ENCODE measurements at places on chromosomes 5 and 9.

GRCh38 chr5:79513308-79513703 is 628 bp downstream of the HOMER1 start:
- no peak for DNase-seq

GRCh38 chr5:27325513-27325912 is 287.1 kb upstream of the CDH9 start:
- DNase-seq: no peak

GRCh38 chr9:120212153-120212852 is 367.7 kb downstream of the CDK5RAP2 start:
- no peak for DNase-seq

DNA sequence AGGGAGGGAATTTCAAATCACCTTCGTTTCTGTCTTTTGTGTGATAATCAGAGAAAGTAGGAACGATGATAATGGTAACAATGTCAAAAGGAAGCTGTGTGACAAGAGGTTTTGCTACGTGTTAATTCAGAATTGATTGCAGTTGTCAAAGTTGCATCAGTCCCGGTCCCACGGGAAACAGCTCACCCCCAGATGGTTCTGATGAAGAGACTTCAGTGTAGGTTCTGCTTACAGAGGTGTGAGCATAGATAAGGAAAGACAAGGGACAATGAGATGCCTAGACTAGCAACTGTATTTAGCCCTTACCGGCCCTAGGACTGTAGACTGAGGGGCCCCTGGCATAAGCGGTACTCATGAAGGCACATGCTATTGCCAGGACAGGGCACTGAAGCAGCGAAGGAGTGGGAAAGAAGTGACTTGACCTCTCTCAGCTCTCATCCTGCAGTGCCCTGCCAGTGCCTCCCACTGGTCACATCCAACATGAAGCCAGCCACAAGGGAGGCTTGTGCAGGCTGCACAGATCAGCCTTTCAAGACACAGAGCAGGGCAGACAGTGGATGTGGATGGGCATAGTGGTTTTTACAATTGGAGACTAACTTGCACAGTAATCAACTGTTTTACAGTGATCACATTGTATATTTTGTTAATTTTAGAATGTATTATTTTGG is 21.1 kb downstream of the PDE8B start:
- DNase-seq: no peak

DNA sequence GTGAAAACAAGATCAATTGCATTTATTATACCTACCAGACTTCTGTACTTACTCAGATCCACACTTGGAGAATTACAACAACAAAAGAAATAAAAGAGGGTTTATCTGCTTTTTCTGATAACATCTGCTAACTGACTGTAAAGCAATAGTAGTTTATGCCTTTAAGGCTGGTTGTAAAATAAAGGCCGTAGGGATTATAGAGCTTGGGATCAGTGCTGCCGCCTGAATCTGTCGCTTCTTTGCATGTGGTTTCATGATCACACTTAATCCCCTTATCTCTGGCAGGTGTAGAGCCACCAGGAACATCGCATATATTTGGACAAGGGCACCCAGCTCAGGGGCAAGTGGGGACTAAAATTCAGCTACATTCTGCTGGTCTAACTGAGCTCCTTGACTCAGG is 146.7 kb downstream of the CCDC192 start:
- no peak for DNase-seq

DNA sequence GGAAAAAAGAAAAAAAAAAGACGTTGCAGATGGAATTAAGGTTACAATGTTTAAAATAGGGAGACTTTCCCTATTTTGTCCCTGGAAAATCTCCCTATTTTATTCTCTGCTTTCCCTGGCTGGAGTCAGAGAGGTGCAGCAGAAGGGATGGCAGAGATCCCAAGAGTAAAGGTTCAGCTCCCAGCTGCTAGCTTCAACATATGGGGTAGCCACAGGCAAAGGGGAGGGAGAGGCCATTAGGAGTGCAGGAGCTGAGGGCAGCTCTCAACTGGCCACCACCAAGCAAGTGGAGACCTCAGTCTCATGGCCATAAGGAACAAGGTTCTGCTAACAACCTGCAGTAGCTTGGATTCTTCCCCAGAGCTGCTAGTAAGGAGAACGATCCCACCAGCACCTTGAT is 367.0 kb upstream of the DAP start:
- DNase-seq: no peak

- no peak for DNase-seq
Observed at GRCh38 chr9:136994888-136995230, 1.5 kb downstream of the CLIC3 start.

GRCh38 chr9:35666045-35666444 is 1.1 kb upstream of the ARHGEF39 start:
- DNase-seq: no peak

DNA sequence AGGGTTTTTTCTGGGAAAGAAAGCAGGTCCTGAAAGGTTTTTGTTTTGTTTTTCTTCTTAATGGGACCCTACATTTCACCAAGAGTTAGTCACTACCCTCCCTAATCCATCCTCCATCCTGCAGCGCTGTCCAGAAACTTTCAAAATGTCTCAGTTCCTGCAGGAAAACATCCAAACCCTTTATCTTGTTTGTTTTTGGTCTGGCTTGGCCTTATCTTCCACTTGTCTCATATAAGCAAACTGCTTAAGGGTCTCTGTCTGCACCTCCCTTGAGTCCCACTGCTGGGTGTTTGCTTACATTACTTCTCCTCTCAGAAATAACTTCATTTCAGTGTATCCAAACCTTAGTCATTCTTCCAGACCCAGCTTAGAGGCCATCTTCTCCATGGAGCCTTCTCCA is 11.0 kb upstream of the TRAF1 start:
- no peak for DNase-seq

GRCh38 chr5:136205061-136205702 is 12.2 kb upstream of the SMIM32 start:
- no peak for DNase-seq
